ENCODE measurements at places on chromosomes 7 and 10.
A peak's percentile ranks its signal among the peaks of the same experiment; 100 is the strongest.

GRCh38 chr7:144691240-144691639, 144.6 kb downstream of the TPK1 start:
- DNase-seq = no peak

DNA sequence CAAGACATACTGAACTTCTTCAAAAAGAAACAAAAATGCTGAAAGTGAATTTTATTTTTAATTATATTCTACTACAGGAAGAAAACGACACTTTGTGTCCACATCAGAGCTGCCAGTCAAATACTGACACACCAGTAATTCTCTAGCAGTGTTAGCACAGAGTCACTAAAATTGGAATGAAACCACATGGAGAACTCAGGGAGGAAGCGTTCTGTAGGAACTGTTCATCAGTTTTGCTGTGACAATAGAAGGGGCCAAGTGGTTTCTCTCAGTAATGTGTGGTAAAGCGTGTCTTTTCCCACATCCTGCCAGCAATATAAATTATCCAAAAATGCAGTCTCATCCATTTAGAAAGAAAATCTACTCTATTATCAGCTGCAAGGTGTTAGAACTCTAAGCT, 683.3 kb downstream of the GRM8 start:
- DNase-seq = no peak

GRCh38 chr10:119025336-119025735, 4.2 kb upstream of the NANOS1 start:
- no peak for DNase-seq

DNA sequence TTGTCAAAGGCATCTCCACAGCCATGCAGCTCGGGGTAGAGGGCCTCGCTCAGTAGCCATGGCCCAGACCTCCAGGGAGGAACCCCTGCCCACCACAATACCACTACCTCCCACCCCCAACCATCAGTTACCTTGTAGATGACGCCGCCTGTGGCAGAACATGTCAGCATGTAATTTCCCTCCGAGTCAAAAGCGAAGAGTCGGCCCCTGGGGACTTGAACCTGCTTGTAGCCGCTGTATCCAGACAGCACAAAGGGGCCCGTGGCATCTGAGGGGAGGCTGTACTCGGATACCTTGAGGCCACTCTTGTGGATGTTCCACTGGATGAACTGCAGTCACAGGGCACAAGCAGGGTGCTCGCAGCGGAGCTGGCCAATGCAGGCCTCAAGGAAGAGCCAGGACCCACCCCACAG, 16.3 kb upstream of the CYREN start:
- no peak for DNase-seq

- DNase-seq = no peak
Measured at GRCh38 chr10:106919871-106920282, 244.6 kb downstream of the SORCS1 start.

- peak; percentile 38 for DNase-seq
Measured at GRCh38 chr10:27319752-27320431, 79.3 kb upstream of the ACBD5 start.

DNA sequence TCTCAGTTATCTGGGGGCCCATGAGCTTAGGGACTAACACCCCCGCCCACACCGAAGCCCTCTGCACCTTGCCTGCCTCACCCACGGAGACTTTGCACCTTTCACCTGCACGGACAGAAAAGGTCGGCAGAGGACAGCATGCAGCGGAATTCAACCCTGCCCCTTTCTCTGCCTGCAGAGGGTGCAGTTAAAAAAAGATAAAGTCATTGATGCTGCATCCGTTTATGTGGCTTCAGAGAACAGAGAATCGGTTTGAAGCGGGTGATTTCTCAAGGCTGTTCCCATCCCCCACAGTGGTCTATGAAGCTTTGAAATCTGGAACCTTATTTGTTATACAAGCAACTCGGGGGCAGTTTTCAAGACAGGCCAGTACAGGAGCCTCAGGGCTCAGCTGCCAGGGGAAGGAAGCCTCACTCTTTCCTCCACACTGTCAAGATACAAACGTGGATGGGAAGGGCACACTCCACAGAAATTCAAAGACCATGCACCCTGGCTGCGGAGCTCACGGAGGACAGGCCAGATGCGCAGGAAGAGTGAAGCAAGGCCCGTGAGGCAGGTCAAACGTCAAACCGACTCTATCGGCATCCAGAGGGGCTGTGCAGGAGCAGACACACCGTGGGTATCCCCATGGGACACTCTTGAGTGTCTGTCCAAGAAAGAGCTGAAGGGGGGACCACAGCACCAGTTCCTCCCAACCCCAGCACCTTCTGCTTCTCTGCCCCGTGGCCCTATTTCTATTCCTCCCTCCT, 66.3 kb downstream of the INSIG1 start:
- no peak for DNase-seq

- no peak for DNase-seq
Measured at GRCh38 chr10:72740528-72740927, 48.6 kb downstream of the MCU start.

- DNase-seq = no peak
Measured at GRCh38 chr7:140229591-140230515, 53.1 kb upstream of the KDM7A start.

GRCh38 chr7:30931161-30931928, 19.7 kb downstream of the AQP1 start:
- no peak for DNase-seq

GRCh38 chr7:105206985-105207384, 181.7 kb downstream of the SRPK2 start:
- DNase-seq = no peak

DNA sequence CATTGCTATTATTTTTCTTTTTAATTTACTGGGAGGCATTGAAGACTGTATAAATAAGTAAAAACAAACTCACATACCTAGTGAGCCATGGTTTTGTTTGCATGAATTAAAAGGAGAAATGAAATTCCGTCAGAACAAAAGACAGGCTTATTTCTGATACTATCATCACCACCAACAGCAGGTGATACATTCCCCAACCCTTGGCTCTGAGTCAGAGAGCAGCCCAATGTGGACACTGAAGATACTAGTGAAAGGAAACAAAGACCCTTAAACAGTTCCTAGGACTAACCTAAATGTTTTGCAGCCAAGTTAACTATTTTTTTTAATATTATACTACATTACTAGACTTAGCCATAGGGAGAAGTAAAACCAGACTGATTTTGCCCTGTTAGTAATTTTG, 31.6 kb downstream of the CHRM2 start:
- no peak for DNase-seq

DNA sequence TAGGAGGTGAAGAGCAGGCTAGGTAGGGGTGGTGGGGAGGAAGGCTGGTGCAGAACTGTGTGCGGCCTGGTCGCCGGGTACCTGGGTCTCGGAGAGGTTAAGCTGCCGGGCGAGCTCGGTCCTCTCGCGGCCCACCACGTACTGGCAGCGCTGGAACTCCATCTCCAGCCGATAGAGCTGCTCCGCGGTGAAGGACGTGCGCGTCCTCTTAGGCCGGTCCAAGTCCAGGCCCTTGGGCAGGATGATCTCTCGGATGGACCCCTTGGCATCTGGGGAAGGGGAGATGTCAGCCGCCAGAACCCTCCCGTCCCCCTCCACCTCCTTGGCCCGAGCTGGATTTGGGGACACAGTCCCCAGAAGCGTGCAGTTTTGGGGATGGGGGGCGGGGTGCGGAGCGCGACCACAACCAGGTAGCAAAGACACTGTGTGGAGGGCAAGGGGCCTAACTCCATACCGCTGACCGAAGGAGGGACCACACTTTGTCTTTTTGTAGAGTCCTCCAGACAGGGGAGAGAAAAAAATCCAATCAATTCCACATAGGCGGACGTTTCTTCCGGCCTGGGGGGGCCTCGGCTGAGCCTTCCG, 1.6 kb downstream of the VAX1 start:
- no peak for DNase-seq

GRCh38 chr7:155352076-155352752, 54.5 kb downstream of the INSIG1 start:
- DNase-seq = no peak

GRCh38 chr7:151137791-151138152, 29.7 kb downstream of the GBX1 start:
- no peak for DNase-seq

GRCh38 chr10:86969421-86970041, 1.2 kb downstream of the ADIRF start:
- no peak for DNase-seq

DNA sequence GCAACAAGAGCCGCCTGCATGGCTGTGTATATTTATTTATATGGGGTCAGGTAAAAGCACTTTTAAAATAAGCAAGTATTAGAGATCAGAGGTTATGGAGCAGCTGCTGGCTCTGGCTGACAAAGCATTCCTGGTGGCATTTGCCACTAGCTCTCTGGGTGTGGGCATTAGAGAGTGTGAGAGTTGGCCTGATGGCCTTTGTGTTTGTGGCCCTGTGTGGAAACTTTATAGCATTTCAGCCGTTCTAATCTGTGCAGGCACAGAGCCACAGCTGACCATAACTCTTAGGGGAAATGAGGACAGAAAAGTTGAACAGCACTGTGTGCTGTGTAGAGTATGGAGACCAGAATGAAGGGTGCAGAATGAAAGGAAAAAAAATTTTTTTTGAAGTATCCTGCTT, 118.9 kb downstream of the AUTS2 start:
- no peak for DNase-seq

DNA sequence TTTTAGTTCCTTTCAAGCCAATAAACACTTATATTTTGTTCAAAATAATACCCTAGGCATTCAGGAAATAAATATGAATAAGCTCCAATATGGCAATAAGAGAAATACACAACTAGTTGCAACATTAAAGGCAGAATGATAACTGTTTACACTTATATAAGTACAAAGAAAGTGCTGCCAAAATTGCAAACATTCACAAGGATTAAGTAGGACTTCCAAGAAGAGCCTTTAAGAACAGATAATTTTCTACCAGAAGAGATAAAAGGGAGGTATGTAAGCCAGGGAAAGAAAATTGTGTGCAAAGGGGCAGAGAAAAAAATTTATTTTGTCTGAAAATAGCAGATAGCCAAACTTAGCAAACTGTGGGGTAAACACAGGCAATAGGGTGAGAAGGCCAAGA, 83.8 kb downstream of the CTNNA3 start:
- no peak for DNase-seq

DNA sequence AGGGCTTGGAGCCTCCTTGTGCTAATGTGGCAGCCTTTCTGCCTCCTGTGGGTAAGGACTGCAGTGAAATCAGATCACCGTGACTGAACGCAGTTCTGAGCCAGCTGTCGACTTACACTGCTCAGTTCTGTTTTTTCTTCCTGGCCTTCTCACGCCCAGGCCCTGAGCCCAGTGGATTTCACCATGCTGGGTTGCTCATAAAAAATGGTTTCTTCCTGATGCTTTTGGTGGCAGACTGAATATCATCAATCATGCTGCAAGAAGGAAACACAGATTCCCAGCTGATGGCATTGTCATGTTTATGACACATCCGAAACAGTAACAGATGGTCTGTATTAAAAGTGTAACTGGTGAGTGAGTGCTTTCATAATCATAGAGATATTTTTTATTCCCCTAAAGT, 389.6 kb downstream of the GALNT17 start:
- DNase-seq = no peak

GRCh38 chr10:113153493-113154102, 203.6 kb downstream of the TCF7L2 start:
- DNase-seq = no peak

DNA sequence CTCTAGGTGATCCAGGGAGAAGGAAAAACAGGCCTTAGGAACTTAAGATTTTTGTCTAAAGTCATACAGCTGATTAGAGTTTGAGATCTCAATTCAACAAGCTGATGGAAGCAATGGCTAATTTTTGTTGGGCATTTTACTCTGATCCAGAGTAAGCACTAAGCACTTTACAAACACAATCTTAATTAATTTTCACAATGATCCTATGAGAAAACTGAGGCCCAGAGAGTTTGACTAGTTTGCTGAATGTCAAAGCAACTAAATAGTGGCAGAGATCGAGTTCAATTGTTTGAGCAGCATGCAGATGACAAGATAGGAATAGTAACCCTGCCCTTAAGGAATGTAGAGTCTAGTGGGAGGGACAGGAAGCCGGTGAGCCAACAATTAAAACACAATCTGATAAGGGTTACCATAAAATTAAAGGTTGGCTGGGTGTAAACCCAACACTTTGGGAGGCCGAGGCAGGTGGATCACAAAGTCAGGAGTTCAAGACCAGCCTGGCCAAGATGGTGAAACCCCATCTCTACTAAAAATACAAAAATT, 13.5 kb upstream of the RPEL1 start:
- DNase-seq = no peak

DNA sequence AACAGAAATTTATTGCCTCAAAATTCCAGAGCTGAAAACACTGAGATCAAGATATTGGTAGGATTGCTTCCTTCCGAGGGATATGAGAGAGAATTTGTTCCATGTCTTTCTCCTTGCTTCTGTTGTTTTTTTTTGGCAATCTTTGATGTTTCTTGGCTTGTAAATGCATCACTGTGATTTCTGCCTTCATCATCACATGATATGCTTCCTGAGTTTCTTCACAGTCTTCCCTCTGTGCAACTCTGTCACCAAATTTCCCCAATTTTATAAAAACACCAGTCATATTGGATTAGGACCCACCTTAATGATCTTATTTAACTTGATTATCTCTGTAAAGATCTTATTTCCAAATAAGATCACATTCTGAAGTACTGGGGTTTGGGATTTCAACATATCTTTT, 14.7 kb downstream of the TMEM236 start:
- no peak for DNase-seq

GRCh38 chr10:68561865-68562649, 1.9 kb downstream of the TET1 start:
- no peak for DNase-seq

- no peak for DNase-seq
Measured at GRCh38 chr10:103814626-103815370, 40.6 kb downstream of the SH3PXD2A start.

- DNase-seq = no peak
Measured at GRCh38 chr7:133613250-133613790, 360.4 kb downstream of the EXOC4 start.

DNA sequence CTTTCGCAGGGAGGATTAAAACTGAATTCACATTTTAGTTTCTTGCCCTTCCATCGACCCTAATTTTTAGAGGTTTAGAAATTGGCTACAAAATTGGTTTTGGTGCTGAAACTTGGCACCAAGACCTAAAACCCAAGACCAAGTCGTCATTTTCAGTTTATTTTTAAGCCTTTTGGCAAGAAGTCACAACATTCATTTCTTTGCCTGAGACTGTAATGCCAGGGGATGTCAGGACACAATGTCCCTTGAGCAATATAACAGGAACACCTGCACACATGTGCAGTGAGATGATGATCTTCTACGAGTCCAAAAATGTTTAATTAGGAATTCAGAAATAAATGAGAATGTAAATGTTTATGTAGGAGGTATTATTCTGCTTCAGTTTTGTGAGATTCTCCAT, 335.4 kb upstream of the ANKRD30A start:
- no peak for DNase-seq

- no peak for DNase-seq
Measured at GRCh38 chr7:106041140-106041717, 70.9 kb downstream of the SYPL1 start.

GRCh38 chr10:34364253-34365037, 450.7 kb downstream of the PARD3 start:
- DNase-seq = no peak

- no peak for DNase-seq
Measured at GRCh38 chr7:137282043-137282442, 61.5 kb downstream of the PTN start.
